ENCODE measurements at places on chromosomes 16 and 17.

- peak; percentile 86 for DNase-seq
Observed at GRCh38 chr16:77212741-77213541, 13.7 kb downstream of the SYCE1L start.

GRCh38 chr16:1938316-1938715, 4.7 kb downstream of the MSRB1 start:
- DNase-seq: no peak

DNA sequence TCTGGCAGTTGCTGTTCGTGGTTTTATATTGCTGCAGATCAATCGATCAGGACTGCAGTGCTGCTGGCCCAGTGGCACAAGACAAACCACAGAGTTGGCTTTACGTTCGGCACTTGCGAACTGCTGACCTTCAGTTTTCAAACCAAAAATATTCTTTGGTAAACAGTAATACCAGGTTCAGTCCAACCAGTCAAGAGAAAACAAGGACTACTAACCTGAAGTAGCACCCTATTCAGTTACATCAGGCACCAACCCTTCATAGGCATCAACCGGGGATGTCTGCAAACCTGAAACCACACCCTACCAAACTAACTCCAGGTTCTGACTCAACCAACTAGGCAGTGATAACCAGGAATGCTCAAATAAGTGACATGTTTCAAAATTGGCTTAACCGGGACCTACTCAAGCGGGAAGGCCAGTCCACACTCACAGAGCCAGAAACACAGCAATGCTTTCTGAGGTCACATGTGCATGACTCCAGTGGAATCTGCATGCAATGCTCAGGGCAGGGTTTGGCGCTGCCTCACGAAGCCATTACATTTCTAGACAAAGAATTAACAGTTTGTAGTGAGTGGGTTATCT, 91.1 kb downstream of the SMG6 start:
- DNase-seq: no peak

GRCh38 chr16:67015313-67015731, 13.6 kb upstream of the CBFB start:
- DNase-seq: peak; percentile 23

- DNase-seq: peak; percentile 72
Observed at GRCh38 chr17:68356520-68356919, 65.2 kb downstream of the ARSG start.

GRCh38 chr17:2436316-2436905, 35.6 kb upstream of the MNT start:
- DNase-seq: no peak

- DNase-seq: peak; percentile 90
Observed at GRCh38 chr16:89201439-89202377, 1.4 kb upstream of the SLC22A31 start.

DNA sequence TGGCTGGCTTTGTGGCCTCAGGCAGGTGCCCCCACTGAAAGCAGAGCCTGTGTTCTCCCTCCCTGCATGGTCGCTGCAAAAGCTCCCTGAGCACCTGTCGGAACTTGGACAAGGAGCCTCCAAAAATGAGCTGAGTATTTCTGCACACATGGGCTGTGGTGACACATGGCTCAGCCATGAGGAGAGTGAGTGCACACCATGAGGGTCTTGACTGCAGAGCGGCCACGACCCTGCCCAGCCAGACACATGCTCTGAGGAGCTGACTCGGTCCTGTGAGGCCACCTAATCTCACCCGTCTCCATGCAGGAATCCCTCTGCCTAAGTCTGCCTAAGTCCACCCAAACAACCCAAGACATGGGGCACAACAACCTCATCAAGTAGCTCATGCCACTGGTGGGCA, 128.9 kb downstream of the DYNLRB2 start:
- DNase-seq: no peak

DNA sequence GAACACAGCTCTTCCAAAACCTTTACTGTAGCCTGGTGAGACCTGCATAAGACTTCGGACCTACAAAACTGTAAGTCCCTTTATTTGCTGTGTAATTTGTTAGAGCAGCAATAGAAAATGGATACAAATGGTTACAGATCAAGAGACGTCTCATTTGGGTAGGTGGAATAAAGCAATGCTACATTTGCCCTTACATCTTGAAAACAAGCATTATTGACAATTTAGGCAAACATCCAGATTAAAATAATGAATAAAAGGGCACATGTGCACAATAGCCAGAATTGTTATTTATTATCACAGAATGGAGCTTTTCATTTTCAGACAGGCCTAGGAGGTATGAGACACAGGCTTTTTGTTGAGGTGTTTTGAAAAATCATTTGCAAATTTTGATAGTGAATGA, 222.2 kb upstream of the CPHXL start:
- no peak for DNase-seq

DNA sequence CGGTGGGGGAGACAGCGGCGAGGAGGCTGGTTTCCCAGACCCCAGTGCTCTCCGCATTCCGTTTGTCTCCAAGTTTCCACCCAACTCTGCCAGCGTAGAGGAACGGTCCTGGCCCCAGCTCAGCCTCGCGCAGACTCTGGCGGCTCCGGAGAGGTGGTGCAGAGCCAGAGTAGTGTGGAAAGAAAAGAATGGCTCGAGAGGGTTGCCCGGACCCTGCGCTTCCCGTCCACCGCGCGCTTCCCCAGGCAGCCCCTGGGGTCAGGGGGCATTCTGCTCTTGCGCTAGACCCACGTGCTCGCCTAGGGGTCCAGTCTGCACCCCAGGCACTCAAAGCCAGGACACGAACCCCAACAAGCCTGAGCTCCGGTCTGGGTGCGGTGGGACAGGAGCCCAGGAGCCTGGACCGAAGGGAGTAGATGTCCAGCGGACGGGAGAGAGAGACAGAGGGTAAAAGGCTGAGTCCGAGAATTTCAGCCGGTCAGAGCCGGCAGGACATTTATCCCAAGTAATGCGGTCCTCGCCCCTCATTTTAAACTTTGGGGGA, 3.8 kb downstream of the PMP22 start:
- DNase-seq: peak; percentile 26

GRCh38 chr17:50353600-50354195, 7.8 kb downstream of the XYLT2 start:
- no peak for DNase-seq

DNA sequence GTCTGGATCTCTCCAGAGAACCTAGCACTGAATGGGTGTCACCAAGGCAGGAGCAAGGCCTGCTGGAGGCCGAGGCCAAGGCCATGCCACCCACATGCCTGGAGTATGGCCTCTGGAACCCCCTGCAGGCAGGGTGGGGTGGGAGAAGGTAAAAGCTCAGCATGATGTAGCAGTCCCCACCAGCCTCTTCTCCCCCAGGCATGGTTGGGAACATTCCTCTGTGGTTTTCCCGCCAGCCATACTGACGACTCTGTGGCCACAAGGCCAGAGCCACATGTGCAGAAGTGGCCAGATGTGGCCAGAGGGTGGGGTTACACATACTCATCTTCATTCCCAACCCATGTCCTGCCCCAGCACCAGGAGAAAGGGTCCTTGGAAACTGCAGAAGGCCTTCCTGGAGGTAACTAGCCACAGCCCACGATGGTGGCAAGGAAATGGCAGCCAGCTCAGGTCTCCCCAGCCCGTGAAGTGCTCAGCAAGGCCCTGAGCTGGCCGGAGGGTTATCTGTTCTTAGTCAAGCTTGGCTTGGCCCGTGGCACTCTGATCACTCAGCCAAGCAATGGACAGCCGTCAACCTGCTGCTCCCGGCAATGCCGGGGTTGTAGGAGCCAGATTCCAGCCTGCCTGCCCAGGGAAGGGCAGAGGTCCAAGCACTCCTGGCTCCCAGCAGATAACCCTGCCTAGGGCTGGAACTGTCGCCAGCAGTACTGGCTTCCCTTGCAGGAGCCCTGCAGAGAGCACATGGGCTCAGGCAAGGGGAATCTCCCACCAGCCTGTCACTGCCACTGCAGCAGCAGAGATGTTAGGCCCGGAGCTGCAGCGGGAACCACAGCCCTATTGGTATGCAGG, 26.1 kb downstream of the HDAC5 start:
- no peak for DNase-seq

- no peak for DNase-seq
Observed at GRCh38 chr16:86786338-86786737, 208.0 kb downstream of the FOXL1 start.

- DNase-seq: no peak
Observed at GRCh38 chr16:12752159-12752558, 51.5 kb downstream of the CPPED1 start.

GRCh38 chr17:1997927-1998742, 27.0 kb downstream of the RTN4RL1 start:
- DNase-seq: no peak

GRCh38 chr17:38536661-38537060, 69.1 kb downstream of the SRCIN1 start:
- no peak for DNase-seq

DNA sequence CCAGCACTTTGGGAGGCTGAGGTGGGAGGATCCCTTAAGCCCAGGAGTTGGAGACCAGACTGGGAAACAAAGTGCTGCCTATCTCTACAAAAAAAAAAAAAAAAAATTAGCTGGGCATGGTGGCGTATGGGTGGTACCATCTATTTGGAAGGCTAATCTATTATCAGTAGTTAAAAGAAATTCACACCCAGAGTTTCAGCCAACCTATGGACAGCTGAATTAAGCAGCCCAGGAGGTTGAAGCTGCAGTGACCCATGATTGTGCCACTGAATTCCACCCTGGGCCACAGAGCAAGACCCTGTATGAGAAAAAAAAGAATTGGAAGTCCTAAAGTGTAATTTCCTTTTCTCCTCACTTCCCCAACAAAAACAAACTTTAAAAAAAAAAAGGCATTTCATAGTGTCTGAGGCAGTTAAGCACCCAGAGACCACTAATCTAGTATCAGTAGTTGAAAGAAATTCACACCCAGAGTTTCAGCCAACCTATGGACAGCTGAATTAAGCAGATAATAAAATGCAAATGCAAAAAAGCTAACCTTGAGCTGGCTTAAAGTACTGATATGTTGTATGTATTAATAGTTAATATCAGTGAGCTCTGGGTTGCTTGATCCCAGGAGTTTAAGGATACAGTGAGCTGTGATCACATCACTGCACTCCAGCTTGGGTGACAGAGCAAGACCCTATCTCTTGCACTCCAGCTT, 18.1 kb downstream of the CLTC start:
- no peak for DNase-seq

- DNase-seq: no peak
Observed at GRCh38 chr17:39536468-39536867, 71.3 kb downstream of the NEUROD2 start.

GRCh38 chr16:74051-74746, 1.8 kb upstream of the RHBDF1 start:
- no peak for DNase-seq

- peak; percentile 73 for DNase-seq
Observed at GRCh38 chr17:27475070-27475673, 18.9 kb downstream of the KSR1 start.

GRCh38 chr16:76287466-76287865, 10.3 kb downstream of the CNTNAP4 start:
- DNase-seq: no peak

DNA sequence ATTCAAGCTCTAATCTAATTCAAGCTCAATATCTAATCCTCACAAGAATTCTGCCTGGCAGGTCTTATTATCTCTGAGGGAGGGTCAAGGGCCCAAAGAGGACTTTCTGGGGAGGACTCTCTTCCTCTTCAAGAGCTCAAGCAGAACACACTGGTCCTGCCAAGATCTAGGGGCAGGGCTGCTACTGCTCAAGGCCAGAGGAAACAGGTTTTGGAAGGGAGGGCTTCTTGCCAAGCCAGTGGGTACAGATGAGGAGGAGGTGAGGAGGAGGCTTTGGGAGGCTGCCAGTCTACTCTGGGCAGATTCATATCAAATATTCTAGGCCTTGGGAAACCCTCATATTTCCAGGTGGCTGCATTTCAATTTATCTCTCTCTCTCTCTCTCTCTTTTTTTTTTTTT, 51.8 kb upstream of the IL34 start:
- no peak for DNase-seq

DNA sequence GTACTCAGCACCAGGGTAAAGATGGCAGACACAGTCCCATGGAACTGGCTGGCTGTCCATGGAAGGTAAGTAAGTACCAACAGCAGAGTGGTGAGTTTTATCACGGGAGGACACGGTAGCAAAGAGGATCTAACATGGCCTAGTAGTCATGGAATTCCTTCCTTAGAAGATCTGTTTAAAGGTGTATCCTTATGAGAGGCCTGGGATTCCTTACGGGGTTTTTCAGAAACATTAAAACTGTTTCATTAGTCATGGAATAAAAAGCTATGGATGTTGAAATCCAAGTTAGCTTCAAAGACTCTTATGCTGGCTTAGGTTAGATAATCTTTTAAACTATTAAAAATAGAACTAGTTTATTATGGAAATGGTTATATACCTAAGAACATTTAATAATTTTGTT, 7.4 kb downstream of the FTO start:
- DNase-seq: no peak

DNA sequence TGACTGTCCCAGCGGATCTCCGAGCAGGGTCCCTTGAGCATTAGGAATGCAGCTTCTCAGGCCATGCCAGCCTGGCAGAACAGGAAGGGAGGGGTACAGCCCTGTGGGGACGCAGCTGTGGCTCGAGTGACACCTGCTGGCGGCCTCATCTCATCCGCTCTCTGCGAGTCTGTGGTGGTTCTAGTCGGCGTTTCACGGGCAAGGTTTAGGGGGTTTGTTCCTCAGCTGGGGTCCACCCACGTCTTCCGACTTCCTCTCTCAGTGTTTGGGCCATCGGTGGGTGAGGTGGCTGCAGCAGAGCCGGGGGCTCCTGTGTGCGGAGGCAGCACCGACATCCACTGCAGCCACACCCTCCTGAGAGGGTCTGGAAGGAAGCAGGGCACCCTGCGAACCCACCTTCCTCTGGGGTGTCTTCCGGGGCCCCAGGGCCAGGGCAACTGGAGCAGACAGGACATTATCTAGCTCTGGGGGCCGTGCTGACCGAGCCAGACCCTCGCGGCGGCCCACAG, 33.3 kb downstream of the JPH3 start:
- DNase-seq: peak; percentile 81

DNA sequence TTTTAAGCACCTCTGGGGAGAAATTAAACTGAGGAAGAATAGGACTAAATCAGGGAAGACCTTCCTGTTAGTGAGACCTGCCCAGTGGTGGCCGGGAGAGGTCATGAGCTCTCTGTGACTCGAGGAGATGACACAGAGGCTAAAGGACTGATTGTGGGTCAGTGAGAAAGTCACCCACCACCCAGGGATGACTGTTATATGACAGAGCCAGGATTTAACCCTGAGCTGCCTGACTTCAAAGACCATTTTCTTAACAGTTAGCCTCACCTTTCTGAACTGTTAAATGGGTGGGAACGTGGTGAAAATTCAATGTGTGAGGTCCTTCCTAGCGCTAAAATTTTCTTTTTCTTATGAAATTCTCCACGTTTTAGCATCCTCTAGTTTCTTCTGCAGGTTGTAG, 72.5 kb downstream of the WSB1 start:
- DNase-seq: no peak

DNA sequence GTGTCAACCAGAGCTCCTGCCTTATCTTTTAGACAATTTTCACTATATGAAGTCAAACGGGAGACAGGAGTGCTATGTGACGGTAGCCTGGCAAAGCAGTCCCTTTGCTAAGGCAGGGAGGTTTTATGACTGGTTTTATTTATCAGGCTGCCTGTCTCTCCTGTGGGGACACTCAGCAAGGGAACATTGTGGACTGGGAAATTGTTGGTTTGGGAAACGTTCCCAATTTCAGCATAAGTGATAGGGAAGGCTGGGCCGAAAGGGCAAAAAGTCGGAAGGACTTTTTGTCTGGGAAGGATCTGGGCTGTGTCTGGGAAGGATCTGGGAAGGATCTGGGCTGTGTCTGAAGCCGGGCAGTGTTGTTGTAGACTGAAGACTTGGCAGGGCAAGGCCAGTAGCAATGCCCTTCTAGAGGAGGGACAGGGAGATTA, 211.2 kb downstream of the PARN start:
- no peak for DNase-seq

GRCh38 chr16:5982979-5983378, 885.4 kb upstream of the EEF2KMT start:
- no peak for DNase-seq

Data from stimulated activated CD8-positive, alpha-beta memory T cell treated with anti-CD3 and anti-CD28 coated beads, Interleukin-4, amount 100 ng/mL, for 48 hours (primary cell).